ENCODE measurements at places on chromosomes 2 and 18. TPM values are rescaled to one million over a fixed set of nuclear protein-coding genes. Genes with fewer than 3 reads are reported as not detected.

Gene SPAG16
- 8.4 TPM for total RNA-seq

Gene CTDP1
- total RNA-seq = 34.8 TPM

Gene POMC
- total RNA-seq = 2.7 TPM

Gene LGALSL
- total RNA-seq = 2.6 TPM

- no peak for DNase-seq
These were observed 446.6 kb downstream of the IRS1 start for GRCh38 chr2:226352941-226353560.

GRCh38 chr2:128748336-128748735, 429.7 kb upstream of the HS6ST1 start:
- no peak for DNase-seq

- DNase-seq = no peak
These were observed 99.8 kb downstream of the PDE11A start for GRCh38 chr2:177972782-177973181.

DNA sequence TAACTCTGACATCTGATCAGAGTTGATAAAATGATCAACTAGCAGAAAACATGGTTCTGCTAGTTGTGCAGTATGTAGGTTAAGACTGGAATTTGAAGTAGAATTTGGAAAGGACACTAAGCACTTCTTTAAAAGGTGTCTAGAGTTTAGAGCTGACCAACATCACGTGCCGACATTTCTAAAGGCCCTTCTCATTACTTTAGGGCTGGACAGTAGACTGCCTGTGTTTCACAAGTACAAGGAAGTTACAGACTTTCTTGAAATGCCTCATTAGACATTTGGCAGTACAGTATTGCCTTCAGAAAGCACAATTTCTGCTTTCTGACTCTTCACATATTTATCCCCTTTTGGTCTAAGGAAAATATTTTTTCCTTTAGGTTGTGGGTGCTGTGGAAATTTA, 255.3 kb downstream of the ZNF385B start:
- no peak for DNase-seq

- DNase-seq = no peak
These were observed 397.8 kb downstream of the SLC4A3 start for GRCh38 chr2:220025207-220025606.

DNA sequence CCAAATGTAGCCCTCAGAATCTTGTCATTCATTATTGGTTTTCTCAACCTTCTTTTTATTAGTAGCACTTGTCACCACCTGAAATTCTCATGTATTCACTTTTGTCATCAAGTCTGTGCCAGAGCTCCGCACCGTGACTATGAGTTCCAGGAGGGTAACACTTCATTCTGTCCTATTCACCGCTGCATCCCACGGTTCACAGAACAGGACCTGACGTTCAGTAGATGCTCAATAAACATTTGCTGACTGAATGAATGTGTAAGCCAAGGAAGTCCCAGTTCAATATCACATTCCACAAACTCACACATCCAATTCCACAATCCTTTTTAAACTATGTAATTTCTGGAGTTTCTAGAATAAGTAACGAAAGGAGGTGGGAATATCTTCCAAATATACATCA, 65.5 kb downstream of the MOGAT1 start:
- DNase-seq = no peak

DNA sequence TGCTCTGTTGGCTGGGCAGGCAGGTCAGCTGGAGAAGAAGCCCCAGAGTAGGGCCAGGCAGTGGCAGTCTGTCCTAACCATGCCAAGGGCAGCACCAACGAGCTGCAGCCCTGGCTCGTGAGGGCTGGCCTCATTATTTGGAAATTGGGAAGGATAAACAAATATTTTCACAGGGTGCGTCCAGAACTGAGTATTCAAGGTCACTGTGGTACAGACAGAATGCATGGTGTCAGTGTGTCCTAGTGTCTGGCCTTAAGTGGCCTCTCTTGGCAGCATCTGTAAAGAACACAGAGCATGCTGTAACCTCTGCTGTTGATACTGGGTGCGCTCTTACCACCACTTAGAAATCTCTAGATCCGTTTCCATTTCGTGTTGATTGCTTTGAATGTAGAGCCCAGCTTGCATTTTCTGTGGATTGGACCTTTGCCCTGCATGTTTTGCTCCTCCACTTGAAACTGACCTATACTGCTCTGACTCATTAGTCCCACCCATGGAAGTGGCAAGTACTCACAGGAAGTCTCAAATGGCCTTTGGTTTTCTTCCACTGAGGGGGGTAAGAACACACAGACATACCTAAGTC, 88.2 kb downstream of the GREB1L start:
- no peak for DNase-seq

DNA sequence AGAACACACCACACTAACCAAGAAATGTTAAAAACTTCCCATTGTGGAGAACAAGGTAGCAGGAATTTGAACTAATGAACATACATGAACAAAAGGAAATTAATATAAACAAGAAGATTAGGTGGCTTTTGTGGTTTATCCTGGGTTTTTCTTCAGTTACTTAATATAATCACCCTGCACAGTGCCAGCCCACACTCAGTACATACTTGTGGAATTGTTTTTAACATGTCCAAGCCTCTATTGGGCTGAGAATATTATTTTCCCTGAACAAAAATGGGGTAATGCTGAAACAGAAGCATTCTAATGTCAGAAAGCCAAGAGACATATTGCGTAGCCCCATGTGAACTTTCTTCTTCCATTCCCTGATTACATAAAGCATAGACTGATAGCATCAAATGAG, 202.8 kb downstream of the DNER start:
- no peak for DNase-seq

DNA sequence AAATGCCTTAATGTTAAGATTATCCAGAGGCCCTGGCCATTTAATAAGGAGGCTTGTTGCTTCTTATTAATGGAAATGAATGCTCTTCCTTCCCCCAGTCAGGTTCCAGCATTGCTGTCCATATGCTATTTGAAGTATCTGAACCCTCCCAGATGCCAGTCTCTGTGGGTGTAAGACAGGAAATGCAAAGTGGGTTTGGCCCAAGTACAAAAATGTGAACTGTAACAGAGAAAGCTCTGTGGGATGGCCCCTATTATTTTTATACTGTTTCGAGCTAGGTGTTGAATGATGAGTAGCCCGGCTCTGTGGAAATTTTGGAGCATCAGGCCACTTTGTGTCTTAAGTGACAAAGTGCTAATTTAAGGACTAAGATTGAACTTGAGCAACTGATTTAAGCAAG, 141.0 kb downstream of the UXS1 start:
- no peak for DNase-seq

GRCh38 chr18:13026583-13027270, 35.6 kb downstream of the CEP192 start:
- no peak for DNase-seq

DNA sequence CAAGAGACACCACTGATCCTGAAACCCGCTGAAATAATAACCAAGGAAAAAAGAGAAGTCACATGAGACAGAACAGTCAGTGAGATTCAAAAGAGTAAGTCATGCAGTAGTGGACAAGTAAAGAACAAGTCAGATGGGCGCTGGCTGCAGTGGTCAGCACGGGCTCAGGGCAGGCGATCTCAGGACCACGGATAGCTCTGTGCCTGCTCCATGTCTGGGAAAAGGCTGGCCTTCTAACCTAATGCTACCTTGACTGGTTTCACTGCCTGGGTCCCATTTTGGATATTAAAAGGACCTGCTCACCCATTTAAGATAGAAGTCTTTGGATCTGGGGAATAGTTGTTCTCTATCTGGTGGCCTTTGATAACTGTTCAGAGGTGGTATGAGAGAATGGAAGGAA, 61.7 kb upstream of the LCLAT1 start:
- DNase-seq = no peak

DNA sequence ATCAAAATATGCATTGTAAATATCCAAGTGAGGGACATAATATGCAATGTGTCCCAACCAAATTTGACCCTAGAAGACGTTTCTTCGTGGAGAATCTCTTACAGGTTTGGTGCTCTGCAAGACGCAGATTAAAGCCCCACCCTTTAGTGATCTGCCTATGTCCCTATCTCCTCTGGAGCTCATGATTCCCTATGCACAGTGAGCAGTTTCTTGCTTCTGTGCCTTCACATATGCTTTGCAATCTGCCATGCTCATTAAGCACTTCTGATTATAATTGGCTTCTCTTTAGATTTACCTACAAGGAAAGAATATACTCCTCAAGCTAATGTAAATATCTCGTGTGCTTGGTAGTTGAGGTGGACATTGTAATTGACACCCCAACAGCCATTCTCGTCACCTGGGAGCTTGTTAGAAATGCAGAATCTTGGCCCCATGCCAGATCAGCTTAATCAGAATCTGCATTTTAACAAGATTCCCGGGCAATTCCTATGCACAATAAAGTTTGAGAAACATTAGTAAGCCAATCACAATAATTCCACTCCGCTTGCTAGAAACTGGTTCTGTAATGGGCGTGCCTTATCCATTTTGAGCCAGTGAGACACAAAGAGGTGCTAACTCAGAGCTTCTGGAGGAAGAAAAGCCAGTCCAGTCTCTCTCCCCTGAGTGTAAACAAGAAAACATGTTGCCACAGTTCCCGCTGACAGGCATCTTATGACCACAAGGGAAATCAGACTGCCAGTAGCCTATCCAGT, 2.8 kb upstream of the PUM2 start:
- no peak for DNase-seq

DNA sequence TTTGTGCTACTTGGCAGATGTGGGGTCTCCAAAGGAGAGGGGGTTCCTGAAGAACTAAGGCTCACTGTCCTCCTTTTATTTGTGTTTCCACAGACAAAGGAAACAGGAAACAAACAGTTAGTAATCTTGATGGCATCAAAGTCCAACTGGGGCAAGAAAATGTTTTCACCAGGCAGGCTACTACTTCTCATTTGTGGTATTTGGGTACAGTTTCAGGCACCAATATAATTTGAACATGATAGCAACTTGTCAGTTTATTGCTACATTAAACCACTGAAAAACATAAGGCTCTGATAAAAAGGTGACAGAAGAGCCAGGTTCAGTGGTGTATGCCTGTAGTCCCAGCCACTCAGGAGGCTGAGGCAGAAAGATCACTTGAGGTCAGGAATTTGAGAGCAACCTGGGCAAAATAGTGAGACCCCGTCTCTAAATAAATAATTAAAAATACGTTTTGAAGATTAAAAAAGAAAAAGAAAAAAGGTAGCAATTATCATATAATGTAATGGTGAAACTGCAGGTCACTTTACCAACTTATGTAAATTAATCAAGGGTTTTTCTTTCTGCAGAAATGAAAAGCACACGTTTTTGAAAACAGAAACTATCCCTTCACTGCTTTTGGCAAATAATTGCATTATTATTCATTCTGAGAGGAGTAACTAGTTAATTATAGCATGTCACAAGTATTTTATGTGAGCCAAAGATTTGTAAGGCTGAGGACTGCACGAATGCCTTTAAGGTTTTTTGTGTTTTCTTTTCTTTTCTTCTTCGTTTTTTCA, 157.5 kb upstream of the CAVIN2 start:
- DNase-seq = no peak

GRCh38 chr2:173747035-173747434, 218.1 kb downstream of the SP3 start:
- no peak for DNase-seq

DNA sequence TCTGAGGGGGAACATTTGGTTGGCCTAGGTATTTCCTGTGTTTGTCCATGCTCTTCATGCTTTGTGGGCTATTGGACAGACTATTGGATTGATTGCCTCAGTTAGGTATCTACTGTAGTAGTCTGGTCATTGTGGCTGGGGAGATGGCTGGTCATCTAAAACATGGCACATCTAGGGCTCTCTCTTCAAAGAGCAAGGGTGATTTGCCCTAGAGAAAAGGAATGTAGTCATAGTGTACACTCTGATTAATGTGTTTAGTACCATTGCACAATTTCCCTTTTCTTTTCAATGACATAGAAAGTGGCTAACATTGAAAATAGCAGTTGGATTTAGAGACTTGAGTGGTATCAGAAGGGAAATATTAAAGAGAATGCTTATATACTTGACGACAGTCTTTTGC, 114.3 kb downstream of the LCLAT1 start:
- no peak for DNase-seq

DNA sequence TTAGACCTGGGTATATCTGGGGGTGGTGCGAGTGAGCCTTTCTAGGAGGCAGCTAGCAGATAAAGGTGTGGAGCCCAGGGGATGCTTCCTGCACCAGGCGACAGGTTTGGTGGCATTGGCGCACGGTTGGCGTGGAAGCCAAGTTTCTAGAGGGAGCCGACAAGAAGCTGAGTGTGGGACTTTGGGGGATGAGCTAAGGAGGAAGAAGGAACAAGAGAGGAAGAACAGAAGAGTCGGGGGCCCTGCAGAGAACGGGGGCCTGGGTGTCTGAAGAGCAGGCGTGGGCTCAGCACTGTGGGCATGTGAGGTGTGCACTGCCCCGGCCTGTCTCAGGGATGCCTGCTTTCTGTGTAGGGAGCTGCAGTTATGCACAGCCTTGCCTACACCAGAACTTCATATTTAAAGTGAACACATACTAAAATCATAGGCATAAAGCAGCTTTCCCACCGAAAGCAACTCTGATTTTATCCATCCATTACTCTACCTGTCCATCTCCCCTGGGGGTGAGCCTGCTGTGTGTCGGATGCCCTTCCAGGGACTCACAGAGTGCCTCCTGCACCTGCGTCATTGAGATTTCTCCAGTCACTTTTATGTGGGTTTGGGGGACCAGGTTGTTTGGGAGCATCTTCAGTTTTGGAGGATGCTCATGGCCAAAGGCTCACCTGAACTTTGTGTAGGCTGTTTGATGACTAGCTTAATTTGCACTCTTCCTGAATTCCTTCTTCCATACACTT, 149.7 kb downstream of the LDLRAD4 start:
- no peak for DNase-seq

DNA sequence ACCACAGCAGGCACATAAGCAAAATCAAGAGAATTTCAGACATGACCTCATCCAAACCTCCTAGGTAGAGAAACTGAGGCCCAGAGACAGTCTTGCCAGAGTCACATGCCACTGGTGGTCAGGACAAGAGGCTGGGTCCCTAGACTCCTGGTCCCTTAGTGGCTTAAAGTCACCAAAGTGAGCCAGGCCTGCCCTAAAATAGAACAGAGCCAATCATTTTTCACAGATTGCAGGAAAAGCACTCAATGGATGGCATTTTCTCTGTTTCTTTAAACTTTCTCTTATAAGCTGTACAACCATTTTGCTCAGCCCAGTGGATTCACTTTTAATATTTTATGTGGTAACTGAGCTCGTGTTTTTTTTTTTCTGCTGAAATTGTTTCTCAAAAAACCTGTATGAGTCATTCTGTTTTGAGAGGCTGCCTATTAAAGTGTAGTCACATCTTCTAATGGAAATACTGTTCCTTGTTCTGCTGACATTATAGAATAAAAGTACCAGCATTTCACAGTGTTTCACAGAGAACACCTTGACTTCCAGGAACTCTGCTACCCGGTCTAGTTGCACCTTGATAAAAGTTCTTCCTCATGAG, 29.6 kb downstream of the STEAP3 start:
- no peak for DNase-seq
